ENCODE measurements at places on chromosomes 7 and 10.

- DNase-seq = no peak
Measured at GRCh38 chr7:48803250-48803649, 121.1 kb upstream of the CDC14C start.

GRCh38 chr10:123637326-123637880, 28.8 kb upstream of the GPR26 start:
- DNase-seq = no peak

DNA sequence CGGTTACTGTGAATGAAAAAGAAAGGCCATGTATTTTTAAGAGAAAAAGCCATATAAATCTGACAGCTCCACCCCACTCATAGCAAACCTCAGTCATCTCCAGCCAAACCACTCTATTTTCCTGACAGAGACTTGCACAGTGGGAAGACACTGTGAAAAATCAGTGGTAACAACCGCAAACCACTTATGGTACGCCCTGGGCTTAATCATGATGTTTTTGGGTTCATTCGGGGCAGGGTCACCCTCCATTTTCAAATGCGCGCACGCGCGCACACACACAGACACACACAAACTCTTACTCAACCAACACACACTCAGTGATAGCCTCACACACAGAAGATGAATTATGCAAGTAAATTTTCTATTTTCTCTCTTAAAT, 82.1 kb upstream of the HPS1 start:
- no peak for DNase-seq

GRCh38 chr7:18494821-18495408, 634 bp upstream of the HDAC9 start:
- no peak for DNase-seq

DNA sequence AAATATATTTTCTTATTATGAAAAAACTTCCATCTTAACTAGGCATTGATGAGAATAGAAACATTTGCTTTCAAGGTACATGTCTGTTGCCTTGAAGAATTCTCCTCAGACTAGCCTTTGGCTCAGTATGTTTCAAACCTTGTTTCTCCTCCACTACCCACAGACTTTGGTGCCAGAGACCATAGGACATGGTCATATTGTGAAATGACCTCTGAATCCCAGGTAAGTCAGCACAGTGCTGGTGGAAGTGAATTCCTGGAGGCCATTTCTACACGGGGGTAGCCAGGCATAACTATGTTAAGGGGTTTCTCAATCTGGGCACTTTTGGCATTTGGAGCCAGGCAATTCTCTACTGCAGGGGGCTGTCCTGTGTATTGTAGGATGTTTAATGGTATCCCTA, 112.3 kb upstream of the FAM133B start:
- no peak for DNase-seq

GRCh38 chr10:122894261-122894944, 15.0 kb upstream of the FAM24B start:
- DNase-seq = no peak

- peak; percentile 29 for DNase-seq
Measured at GRCh38 chr10:110754375-110755105, 110.4 kb downstream of the RBM20 start.

GRCh38 chr10:93445097-93445960, 36.8 kb downstream of the MYOF start:
- no peak for DNase-seq

DNA sequence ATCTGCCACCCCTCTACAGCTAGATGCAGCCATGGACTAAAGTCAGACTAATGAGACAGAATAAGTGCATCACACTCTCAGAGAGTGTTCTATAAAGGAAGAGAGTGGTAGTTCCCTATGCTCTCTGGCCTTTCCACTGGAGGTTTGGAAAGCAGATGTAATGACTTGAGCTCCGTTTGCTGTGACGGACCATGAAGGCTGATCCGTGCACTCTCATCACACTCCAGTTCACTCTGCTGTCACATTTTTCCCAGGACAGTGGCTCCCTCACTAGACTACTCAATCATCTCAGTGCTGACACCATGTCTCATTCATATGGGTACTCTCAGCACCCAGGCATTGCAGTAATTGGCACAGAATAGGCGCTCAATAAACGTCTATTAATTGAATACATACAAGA, 20.4 kb downstream of the TRDMT1 start:
- DNase-seq = no peak

DNA sequence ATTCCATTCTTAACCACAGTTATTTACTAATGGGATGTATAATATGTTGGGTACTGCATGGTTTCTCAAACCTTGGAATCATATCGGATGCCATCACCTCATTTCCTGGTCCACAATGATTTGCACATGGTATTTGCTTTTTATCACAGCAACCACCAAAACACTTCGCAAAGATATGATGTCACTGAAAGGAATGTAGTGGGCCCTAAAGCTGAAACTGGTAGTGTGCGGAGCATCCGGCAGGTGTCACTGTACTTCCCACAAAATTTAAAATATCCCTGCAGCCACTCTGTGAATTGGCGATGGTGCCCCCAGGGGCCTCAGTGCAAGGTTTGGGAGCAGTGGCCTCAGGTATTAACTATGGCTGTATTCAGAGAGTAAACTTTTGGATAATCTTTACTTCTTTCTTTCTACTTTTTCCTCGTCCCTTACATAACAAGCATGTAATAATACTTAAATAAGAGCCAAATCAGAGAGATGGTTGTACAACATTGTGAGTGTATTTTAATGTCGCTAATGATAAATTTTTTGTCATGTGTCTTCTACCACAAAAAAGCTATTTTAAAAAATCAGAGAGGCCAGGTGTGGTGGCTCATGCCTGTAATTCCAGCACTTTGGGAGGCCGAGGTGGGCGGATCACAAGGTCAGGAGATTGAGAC, 66.2 kb downstream of the FAM241B start:
- no peak for DNase-seq

DNA sequence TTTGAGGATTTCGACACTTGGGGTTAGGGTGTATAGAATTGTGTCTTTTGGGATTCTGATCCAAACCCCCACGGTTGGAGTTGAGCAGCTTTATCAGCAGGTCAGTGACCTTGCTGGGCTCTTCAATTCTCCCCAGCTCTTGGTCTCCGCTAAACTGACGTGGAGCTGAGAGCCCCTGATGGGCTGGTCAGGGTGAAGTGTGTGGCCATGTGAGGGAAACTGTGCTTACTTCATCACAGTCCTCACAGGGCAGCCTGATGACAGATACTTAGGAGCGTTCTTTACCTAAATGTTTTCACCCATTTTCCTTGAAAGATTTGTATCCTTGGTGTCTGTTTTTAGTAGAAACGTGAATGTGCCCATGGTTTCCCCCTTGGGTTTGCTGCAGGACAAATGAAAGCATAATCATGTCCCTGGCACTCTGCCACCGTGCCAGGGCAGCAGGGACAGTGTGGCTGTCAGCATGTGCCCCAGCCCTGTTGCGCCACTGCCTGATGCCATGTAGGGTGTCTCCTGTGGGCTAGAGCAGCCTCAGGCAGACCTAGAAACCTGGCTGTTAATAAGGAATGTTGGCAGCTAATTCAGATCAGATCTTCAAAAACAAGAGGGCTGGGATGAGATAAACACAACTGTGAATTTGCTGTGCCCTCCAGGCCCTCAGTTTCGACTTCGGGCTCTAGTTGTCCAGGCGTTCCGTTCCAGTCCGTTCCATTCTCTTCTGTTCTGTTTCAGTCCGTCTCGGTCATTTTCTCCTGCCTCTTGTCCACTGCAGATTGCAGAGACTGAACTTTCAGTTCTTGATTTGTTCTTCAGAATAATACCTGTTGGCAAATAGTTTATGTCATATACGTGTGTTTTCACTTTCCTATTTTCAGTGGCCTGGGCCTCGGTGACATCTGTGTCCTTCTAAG, 96.8 kb downstream of the TRRAP start:
- DNase-seq = no peak

GRCh38 chr10:74189999-74190421, 39.0 kb downstream of the ADK start:
- DNase-seq = no peak

DNA sequence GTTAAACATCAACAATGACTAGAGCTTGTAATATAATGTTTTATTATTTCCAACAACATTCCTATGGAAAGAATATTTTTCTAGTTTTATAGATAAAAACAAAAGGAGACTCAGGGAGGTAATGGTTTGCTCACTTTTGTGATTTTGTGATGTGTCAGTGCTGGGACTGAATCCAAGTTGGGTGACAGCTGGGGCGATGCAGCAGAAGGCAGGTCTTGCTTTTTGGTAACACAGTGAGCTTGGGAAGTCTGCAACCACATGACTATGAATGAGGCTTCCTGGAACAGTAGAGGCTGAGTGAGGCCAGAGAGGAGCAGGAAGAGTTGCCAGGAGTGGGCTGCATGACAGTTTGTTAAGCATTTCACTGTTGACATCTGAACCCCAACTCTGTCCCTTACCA, 4.9 kb upstream of the YKT6 start:
- DNase-seq = no peak

GRCh38 chr10:71632896-71633600, 86.5 kb downstream of the C10orf105 start:
- DNase-seq = no peak

GRCh38 chr7:141324870-141325269, 226.3 kb upstream of the AGK start:
- no peak for DNase-seq

DNA sequence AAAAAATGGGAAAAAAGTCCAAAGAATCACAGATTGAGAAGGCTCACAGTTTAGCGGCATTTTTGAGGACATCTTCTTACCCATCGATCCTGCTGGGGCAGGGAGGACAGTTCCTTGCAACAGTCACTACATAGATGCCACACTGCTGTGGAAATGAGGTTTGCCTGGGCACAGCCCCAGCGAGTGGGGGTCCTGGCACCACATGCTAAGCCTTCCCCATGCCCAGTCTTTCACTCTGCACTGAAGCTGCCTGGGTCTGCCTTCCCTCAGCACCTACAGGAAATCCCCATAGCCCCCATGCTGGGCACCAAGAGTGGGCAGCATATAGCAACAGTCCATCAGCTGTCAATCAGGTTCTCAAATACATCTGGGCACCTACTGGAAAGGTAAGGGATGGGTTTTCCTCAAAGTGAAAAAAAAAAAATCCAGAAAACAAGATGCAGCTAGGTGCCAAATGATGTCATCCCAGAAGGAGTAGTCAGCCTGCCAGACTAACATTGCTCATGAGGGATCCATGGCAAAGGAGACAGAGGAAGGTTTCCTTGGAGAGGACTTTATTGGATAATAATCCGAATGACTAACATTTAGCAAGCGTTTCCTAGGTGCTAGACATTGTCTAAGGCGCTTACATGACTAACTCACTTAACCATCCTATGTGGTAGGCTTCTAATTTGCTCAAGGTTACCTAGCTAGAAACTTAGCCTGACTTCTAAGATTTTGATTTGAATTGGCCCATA, 125.7 kb upstream of the CXCL12 start:
- DNase-seq = no peak

DNA sequence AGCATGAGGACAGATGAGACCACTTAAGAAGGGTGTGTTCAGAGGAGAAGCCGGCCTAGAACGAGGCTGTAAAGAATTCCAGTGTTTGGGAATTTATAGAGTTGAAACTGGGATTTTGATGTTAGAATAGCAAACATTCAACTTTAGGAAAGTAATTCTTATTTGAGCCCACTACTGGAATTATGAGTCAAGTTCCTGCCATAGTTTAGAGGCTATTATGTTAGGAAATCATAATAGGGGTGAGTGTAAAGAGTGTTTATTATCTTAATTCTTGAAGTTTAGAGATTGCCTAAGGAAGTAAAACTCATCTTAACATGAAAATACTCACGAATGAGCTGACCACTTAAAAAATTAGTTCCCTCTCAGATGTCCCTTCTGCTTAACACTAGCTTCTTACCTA, 2.1 kb downstream of the CBLL1 start:
- no peak for DNase-seq

- no peak for DNase-seq
Measured at GRCh38 chr10:129936266-129936922, 27.7 kb downstream of the EBF3 start.

GRCh38 chr7:71272509-71273490, 140.9 kb downstream of the GALNT17 start:
- no peak for DNase-seq

DNA sequence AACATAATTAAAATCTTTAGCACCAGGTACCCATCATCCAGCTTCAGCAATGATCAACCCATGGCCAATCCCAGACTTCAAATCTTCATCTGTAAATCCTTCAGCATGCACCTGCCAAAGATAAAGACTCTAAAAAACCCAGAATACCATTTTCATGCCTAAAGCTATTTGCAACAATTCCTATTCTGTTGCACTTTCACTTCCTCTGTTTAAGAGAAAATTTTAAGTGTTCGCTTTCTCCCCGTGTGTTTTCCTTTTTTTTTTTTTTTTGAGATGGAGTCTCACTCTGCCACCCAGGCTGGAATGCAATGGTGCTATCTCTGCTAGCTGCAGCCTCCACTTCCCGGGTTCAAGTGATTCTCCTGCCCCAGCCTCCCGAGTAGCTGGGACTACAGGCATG, 31.8 kb upstream of the HTR5A start:
- DNase-seq = no peak

- DNase-seq = no peak
Measured at GRCh38 chr10:125112697-125113494, 47.5 kb downstream of the CTBP2 start.

GRCh38 chr10:116099023-116099420, 174.0 kb downstream of the GFRA1 start:
- no peak for DNase-seq

- no peak for DNase-seq
Measured at GRCh38 chr7:99563650-99564049, 5.2 kb downstream of the ZNF655 start.

DNA sequence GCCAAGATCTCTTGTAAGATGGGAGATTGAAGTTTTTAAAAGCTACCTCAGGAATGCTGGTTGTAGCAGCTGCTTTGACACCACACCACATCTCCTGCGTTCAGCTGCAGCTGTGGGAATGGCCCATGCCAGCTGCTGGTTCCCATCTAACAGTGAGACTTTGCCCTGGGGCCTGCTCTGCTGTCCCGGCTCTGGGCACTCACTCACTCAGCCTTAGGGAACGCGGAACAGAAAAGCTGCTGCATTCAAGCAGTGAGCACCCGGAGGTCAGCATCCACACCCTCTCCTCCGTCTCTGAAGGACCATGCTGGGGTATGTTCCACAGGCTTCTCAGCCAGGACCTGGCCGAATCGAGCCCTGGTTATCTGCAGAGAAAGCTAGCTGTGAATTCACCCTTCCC, 197.1 kb upstream of the CXCL12 start:
- no peak for DNase-seq

Data from GM06990 (cell line).